Stimulated activated CD4-positive, alpha-beta T cell treated with anti-CD3 and anti-CD28 coated beads, Interleukin-12 subunit alpha, Interleukin-12 subunit beta, amount 100 ng/mL, for 24 hours (primary cell): ENCODE measurements at places on chromosomes 4 and X.

DNA sequence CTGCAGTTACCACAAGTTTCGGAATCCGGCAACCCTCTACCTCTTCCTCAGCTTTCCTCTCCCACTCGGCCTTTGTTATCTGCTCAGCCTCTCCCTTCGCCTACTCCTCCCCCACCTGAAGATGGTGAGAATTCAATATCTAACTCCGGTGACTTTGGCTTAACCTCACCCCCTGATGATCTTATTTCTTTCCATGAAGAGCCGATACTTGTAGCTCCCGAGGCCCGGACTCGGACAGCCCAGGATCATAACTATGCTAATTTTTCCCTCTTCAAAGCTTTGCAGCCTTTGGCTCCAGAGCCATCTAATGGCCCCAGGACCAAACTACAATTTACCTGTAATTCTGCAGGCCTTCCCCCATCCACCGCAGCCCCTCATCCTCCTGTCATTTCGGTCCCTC, 32.0 kb upstream of the MGST2 start:
- DNase-seq, result no peak

- no peak for DNase-seq
Observed at GRCh38 chr4:80035336-80035735, 37.7 kb downstream of the ANTXR2 start.

DNA sequence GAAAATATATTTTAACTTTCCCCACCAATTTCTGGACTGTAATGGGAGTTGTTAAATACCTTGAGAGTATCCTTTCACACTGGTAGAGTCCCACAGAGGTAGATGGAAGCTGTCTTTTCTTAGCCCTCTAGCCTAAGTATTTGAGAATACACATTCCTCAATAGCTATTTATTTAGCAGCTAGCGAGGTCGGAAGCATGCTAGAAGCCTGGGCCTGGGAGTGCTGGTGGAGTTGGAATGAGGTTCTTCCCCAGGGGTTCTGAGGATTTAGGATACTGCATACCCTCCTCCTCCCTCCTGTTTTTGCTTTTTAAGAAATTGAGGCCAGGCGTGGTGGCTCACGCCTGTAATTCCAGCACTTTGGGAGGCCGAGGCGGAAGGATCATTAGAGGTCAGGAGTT, 999 bp upstream of the KLHL15 start:
- DNase-seq, result no peak

- no peak for DNase-seq
Observed at GRCh38 chrX:141904262-141904661, 568 bp downstream of the MAGEC1 start.

GRCh38 chrX:22533898-22534297, 261.2 kb downstream of the CBLL2 start:
- no peak for DNase-seq

- DNase-seq, result no peak
Observed at GRCh38 chrX:3567686-3568085, 145.8 kb downstream of the PRKX start.

GRCh38 chrX:154308108-154308946, 12.7 kb downstream of the TKTL1 start:
- DNase-seq, result peak; percentile 55

DNA sequence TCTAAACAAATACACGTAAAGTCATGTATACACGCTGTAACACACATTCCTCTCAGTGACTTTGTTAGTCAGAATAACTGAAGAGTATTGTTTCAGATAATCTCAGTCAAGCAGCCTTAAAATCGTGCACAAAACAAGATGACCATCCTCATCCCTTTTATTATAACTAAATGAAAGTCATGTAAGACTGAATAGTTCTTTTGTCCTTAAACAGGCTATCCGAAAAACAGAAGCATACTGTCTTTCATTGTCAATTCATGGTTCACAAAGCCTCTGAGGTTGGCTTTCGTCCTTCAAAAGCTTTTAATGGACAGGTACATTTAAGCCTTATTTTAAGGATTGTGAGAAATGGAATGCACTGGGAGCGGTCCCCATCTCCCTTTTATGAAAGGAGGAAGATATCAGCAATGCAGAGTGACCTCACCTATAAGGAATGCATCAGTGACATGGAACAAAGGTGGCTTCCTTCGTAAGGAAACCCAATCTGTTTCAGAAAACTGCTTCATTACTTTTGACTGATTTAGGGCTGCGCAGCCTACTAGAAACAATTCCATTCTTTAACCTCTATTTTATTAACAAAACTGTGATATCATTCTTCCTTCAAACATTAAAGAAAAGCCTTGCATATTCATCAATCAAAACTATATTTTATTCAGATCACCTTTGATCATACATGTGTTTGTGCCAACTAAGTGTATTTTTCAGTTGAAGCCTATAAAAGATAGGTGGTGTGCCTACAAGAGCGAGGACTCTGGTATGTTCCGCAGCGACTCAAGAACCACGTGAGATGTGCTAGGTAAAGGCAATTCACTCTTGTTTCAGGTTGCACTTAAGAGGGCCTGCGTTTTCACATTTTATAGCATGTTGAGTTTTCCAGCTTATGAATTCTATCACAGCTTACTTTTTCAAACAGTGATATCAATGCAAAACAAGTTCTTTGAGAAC, 19.2 kb downstream of the SH3RF1 start:
- no peak for DNase-seq

- DNase-seq, result no peak
Observed at GRCh38 chrX:34884817-34885216, 57.8 kb upstream of the FAM47B start.

DNA sequence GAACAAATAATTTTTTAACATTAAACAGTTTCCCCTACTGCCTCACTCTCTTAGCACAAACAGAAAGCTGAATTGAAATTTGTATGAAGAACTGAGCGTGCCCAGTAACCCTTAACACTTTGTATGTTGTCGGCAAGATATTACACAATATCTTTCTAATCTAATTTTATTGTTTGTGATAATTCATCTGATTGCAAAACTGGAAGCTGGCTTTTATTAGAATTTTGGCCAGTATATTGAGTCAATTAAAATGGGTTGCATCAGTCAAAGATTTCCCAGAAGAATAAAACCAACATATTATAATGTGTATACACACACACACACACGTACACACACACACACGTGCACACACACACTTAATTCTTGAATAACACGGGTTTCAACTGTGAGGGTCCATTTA, 2332.1 kb downstream of the PCDH7 start:
- DNase-seq, result no peak

DNA sequence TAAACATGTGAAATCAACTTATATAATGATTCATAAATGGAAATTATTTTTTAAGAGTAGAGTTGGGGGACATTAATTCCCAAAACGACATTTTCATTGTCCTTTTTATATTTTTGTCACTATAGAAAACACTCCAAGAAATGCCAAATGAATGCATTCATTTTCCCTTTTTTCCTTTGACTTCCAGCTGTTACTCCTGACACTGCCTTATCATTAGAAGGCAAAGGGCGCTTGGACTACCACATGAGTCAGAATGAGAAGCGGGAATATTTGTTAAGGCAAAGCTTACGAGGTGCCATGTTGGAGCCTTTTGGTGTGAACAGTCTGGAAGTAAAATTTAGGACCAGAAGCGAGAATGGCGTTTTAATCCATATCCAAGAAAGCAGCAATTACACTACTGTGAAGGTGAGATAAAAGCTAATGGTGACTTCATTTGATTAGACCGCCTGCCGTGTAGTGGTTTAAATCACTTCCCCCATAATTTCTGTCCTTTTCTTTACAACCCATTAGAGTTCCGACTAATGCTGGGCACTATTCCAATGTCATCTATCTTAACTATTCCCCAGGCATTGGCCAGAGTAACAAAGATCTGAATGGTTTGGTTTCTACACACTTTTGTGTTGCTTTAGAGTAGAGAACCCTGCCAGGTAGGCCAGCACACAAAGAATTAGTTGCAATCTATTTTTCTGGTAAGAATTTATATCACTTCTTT, 166.7 kb downstream of the FAT4 start:
- no peak for DNase-seq

DNA sequence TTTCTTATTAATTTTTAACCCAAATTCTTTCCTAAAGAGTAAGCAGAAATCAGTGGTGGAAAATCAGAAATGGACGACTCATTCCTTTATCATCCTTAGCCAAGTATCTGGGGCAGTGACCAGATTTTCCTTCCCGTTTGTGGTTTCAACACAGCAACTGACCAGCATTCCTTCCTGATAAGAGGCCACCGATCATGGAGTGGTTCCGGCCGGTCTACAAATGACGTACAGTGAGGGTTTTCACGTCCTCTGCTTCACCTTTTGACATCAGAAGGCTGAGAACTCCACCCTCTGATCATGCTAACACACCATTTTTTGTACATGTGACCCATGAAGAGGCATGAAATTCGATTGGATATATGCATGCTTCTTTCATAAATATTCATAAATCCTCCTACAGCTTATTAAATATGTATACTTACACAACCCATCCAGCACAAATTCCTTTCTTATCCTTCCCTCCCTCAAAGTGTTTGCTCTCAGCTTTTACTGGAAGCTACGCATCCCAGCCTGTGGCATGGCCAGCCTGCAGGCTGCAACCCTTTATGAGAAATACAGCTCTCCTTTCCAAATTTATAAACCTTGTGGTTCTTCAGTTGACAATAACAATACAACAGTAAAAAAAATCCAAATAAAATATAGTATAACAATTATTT, 173.0 kb upstream of the CASK start:
- DNase-seq, result no peak

GRCh38 chr4:41835321-41835995, 86.9 kb upstream of the PHOX2B start:
- DNase-seq, result no peak

- no peak for DNase-seq
Observed at GRCh38 chr4:183364025-183364424, 41.8 kb upstream of the CLDN24 start.

GRCh38 chrX:31656013-31656412, 584.2 kb upstream of the FTHL17 start:
- DNase-seq, result no peak
